ENCODE measurements at places on chromosomes 1 and 21. TPM values are rescaled to one million over a fixed set of nuclear protein-coding genes. Genes with fewer than 3 reads are reported as not detected.

The NR0B2 gene
- total RNA-seq = not detected

The ORC1 gene
- total RNA-seq = 36.7 TPM

The HCRTR1 gene
- not detected for total RNA-seq

The SERTAD4 gene
- total RNA-seq = not detected

The MYOG gene
- not detected for total RNA-seq

The PCSK9 gene
- not detected for total RNA-seq

All from activated CD4-positive, alpha-beta T cell treated with anti-CD3 and anti-CD28 coated beads, Interleukin-2, amount 10 ng/mL, durations not matched to agents 7 days and 5 days (primary cell).